Smooth muscle cell of the pulmonary artery (primary cell): ENCODE measurements at places on chromosomes 2 and 18. TPM values are rescaled to one million over a fixed set of nuclear protein-coding genes. Genes with fewer than 3 reads are reported as not detected.

MYO5B gene
- total RNA-seq: under 0.01 and 0.07 TPM in 2 replicates

TMEM200C gene
- 0.13 and 0.30 TPM in 2 replicates for total RNA-seq

C2orf72 gene
- 3.3 and 6.3 TPM in 2 replicates for total RNA-seq

SLC66A3 gene
- total RNA-seq: 29.8 and 41.3 TPM in 2 replicates

CHST9 gene
- not detected in 2 replicates for total RNA-seq

SPATA3 gene
- total RNA-seq: not detected in 2 replicates

GPR45 gene
- not detected in 2 replicates for total RNA-seq

NOSTRIN gene
- total RNA-seq: 0.13 TPM in 1 of 2 replicates, not detected in the other

MC2R gene
- not detected in 2 replicates for total RNA-seq

D2HGDH gene
- total RNA-seq: 19.2 and 27.4 TPM in 2 replicates

UGT1A8 gene
- total RNA-seq: 0.17 TPM in 1 of 2 replicates, not detected in the other

B3GNT2 gene
- 20.1 and 20.7 TPM in 2 replicates for total RNA-seq

ZAP70 gene
- total RNA-seq: 0.13 TPM in 1 of 2 replicates, not detected in the other

CYP27C1 gene
- under 0.01 and 0.13 TPM in 2 replicates for total RNA-seq

PAIP2B gene
- 0.36 and 0.65 TPM in 2 replicates for total RNA-seq

IRS1 gene
- total RNA-seq: 20.7 and 24.5 TPM in 2 replicates

DNAJC5G gene
- not detected in 2 replicates for total RNA-seq

EVA1A gene
- total RNA-seq: 26.7 and 94.9 TPM in 2 replicates

TWIST2 gene
- total RNA-seq: 20.7 and 29.0 TPM in 2 replicates

RTKN gene
- 16.3 and 23.5 TPM in 2 replicates for total RNA-seq

MEMO1 gene
- total RNA-seq: 34.8 and 40.4 TPM in 2 replicates

IFT172 gene
- 38.3 and 43.3 TPM in 2 replicates for total RNA-seq

BUB1 gene
- 5.1 and 27.0 TPM in 2 replicates for total RNA-seq

INPP5D gene
- total RNA-seq: 0.59 and 0.65 TPM in 2 replicates

PRKAG3 gene
- total RNA-seq: 0.10 and 0.52 TPM in 2 replicates

ALPG gene
- total RNA-seq: not detected in 2 replicates

SP3 gene
- total RNA-seq: 84.3 and 116 TPM in 2 replicates

IL18R1 gene
- 2.3 and 8.3 TPM in 2 replicates for total RNA-seq

CDH20 gene
- total RNA-seq: 0.13 TPM in 1 of 2 replicates, not detected in the other

GAREM1 gene
- 3.2 and 3.5 TPM in 2 replicates for total RNA-seq

SIX2 gene
- 3.9 and 6.2 TPM in 2 replicates for total RNA-seq
